ENCODE measurements at places on chromosomes 12 and 14.

DNA sequence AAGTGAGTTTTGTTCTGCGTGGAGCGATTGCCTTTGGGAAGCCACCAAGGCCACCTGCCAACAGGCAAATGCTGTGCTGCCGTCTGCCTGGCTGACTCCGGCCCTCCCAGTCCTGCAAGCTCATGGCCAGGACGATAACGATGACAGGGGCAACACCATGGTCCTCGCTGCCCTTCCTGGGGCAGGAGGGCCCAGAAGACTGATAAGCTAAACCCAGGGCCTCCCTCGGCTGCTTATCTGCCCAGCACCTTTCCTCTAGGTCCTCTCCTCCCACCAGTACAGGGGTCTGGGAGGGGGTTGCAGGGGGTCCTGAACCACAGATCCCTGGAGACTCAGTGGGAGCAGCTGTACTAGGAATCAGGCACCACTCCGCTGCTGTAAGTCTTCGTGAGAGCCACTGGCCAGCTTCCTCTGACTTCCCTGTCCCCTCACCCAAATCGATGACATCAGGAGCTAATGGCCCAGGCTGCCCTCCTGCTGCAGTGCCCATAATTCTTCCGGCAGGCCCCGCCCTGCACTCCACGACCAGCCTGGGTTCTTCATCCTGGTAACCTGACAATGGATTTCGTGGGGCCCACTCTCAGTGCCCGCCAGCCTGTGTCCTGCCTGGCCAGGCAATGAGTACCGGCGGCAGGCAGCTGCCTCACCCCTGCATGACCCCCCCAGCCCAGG lies 5.1 kb downstream of the ANKRD9 start:
- no peak for DNase-seq

- DNase-seq, result no peak
Measured at GRCh38 chr12:1630133-1630826, 1.2 kb downstream of the WNT5B start.

DNA sequence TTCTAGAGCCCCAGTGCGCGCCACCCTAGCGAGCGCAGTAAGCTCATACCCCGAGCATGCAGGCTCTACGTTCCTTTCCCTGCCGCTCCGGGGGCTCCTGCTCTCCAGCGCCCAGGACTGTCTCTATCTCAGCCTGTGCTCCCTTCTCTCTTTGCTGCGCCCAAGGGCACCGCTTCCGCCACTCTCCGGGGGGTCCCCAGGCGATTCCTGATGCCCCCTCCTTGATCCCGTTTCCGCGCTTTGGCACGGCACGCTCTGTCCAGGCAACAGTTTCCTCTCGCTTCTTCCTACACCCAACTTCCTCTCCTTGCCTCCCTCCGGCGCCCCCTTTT lies 791 bp downstream of the TMEM233 start:
- no peak for DNase-seq

DNA sequence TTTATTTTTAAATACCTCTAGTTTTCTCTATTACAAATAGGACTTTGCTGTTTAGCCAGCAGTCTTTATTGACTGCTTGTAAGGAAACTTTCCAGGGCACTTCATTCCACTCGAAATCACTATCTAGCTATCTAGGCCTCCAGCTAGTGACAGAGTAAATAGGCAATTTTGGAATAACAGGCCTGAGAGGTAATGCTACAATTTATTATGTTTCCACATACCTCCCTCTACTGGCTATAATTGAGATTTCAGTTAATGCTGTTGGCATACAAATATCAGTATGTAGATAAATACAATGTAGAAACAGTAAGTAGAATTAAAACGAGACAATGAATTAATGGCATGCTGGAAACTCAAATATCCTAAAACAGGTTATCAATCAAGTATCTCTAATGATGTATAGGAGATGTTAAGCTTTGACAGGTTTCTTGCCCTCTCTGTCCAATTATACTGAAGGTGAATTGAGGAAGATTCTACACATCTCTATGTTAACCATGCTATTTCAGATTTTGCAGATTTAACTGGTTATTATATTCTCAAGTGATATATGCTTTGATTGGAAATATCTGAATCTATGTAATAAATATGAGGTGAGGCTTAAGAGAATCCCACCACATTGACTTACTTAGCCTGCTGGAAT lies 7.2 kb downstream of the DTD2 start:
- DNase-seq, result no peak

GRCh38 chr12:54460317-54460923 lies 13.0 kb downstream of the GTSF1 start:
- no peak for DNase-seq

GRCh38 chr12:4956054-4956453 lies 46.3 kb downstream of the KCNA1 start:
- DNase-seq, result no peak

- no peak for DNase-seq
Measured at GRCh38 chr14:102362084-102362483, 606 bp downstream of the CINP start.

DNA sequence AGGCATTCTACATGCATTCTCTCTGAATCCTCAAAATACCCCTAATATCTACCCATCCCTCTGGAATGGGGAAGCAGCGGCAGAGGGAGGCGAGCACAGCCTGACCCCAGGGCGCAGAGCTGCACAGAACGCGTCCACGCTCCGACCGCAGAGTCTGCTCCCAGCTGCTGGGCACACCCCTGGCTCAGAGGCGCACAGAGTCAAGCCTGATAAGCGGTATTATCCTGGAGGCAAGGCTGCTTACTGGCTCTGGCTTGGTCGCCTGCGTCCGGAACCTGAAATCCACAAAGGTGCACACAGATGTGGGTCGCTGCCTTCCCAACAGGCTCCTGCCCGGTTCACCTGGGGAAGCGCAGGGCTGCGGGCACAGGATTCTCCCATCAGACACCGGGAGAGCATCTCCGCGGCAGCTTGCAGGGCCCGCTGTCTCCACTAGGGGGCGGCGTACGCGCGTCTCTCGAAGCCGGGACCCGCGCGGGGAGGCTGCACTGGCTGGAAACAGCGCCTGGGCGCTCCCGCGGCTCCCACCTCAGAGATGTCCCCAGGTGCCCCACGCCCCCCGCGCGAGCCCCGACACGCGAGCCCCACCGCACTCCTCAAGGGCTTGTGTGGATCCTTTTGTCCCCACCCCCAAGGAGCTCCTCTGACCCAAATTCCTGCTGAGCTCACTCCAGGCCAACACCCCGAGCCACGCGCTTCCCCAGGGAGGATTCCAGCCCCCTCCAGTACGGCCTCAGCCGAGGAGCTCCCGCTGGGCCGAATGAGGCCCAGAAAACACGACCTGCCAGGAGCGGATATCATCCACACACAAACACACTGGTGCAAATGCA lies 120.1 kb upstream of the FZD10 start:
- DNase-seq, result peak; percentile 6

All from activated T-cell treated with anti-CD3 and anti-CD28 coated beads for 1 hour (primary cell).